ENCODE measurements at places on chromosomes 2 and 18.

DNA sequence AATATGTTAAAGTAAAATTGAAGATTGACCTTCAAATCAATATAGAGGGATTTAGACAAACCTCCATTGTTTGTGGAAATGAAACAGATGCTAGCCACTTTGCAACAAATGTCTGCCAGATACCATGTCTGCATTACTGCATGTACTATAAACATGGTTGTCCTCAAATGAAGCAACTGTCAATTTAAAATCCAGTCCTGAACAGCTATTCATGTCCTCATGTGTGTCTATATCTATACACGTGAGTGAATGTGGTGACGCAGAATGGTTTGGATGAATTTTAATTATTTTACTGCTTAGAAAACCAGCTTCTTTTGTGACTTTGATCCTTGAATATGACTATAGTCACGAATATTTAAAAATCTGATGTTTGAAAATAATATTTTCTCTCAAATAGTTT, 71.5 kb downstream of the NYAP2 start:
- DNase-seq = no peak

GRCh38 chr2:152611458-152612231, 105.6 kb downstream of the PRPF40A start:
- no peak for DNase-seq

- no peak for DNase-seq
These were observed 53.3 kb downstream of the TRAPPC12 start for GRCh38 chr2:3432693-3433338.

- DNase-seq = no peak
These were observed 21.8 kb upstream of the RAB27B start for GRCh38 chr18:54806526-54806925.

- no peak for DNase-seq
These were observed 62.8 kb downstream of the INO80D start for GRCh38 chr2:206023183-206023582.

DNA sequence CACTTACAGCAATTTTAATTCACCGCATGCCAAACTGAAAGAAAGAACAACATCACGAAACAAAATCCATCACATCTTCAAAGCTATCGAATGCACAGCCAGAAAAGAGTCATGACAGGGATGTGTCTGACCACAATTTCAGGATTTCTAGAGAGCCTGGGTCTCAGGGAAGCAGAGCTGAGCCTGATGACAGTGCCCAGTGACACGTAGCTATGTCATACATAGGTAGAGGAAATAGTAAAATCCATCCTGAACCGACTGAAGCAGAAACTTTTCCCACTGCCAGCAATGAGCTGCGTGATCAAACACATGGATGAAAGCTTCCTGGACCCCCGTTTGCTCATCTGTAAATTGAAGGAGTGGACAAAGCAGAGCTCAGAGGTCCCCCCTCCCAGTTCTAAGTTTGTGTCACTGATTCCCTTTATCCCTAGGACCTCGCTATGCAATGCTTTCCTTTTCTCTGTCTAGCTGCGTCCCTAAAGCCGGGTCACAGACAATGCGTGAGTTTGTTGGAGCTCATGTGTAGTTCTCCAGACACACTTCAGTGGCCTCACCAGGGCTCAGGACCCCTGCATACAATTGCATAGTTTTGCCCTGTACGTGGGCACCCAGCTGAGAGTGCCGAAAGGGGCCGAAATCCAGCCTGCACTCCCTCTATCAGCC, 37.6 kb downstream of the CCBE1 start:
- DNase-seq = no peak
